ENCODE measurements at places on chromosomes 3 and 15.

GRCh38 chr15:25250906-25251622, 187.8 kb downstream of the UBE3A start:
- no peak for DNase-seq

DNA sequence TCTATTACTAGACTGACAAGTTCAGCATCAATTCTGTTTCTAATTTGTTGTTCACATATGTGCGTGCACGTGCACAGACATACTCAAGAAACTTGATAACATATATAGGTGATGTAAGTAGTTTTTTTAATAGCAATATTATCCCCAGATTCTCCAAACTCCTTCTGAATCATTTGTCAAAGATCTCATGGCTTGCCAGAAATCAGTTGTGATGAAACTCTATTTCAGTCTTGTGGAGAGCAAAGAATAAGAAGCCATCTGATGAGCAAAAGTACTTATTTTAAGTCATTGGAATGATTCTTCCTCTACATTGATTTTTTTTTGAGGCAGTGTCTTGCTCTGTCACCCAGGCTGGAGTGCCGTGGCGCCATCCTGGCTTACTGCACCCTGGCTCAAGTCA, 167.0 kb upstream of the TBL1XR1 start:
- no peak for DNase-seq

- DNase-seq: no peak
Measured at GRCh38 chr3:171054231-171054630, 27.7 kb upstream of the SLC2A2 start.

GRCh38 chr3:53949541-53949940, 57.9 kb upstream of the SELENOK start:
- DNase-seq: no peak

GRCh38 chr3:42647821-42648459, 5.6 kb upstream of the ZBTB47 start:
- no peak for DNase-seq

- DNase-seq: peak; percentile 37
Measured at GRCh38 chr3:46628901-46629369, 16.6 kb downstream of the FAM240A start.

DNA sequence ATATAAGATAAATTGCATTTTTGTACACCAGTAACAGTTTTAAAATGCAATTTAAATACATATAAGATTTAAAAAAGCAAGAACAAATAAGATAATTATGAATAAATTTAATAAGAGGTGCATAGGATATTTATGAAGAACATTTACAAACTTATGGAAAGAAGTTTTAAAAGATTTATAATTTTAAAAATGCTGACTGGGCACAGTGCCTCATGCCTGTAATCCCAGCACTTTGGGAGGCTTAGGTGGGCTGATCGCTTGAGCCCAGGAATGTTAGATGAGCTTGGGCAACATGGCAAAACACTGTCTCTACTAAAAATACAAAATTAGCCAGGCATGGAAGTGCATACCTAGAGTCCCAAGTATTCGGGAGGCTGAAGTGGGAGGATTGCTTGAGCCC, 37.8 kb downstream of the EOMES start:
- DNase-seq: no peak

All from substantia nigra (tissue), 51 donors.